ENCODE measurements at places on chromosomes 2 and 18.

- DNase-seq, result peak; percentile 97
Observed at GRCh38 chr2:216108967-216109921, at the start of gene XRCC5. Gene XRCC5 (plus strand): TSS chr2:216109348. CDS start chr2:216109437, 89 bp downstream.

- DNase-seq, result peak; percentile 96
Observed at GRCh38 chr2:238864207-238865014, 16.5 kb downstream of the TWIST2 start.

- no peak for DNase-seq
Observed at GRCh38 chr18:22171258-22172119, 2.1 kb downstream of the GATA6 start.

DNA sequence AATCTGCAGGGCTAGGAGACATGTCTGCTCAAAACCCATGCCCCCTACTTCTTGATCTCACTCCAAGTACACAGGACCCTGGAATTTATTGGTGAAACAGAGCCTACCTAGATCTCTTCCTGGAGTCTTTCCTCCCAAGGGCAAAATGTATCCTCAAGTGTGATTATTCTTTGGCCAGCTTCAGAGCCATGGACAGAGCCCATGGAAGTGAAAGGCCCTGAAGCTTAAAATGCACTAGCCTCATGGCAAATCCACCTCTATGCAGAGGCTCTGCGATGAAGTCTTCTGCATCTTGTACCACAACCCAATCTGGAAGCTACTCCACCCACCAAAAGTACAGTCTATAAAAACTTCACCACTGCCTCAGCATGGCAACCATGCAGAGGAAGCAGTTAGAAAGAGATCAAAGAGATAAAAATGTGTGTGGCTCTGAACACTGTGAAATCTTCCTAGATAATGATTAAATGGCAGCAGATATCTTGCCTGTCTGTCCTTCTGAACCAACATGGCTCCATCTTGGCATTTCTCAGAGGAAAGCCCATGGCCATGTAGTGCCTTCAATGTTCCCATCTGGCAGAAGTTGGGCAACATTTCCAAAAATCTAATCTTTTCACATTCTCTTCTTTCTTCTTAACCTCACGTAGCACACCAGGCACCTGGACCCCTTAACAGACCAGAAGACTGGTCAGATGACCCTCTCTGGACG, 142.9 kb upstream of the KLF7 start:
- no peak for DNase-seq

DNA sequence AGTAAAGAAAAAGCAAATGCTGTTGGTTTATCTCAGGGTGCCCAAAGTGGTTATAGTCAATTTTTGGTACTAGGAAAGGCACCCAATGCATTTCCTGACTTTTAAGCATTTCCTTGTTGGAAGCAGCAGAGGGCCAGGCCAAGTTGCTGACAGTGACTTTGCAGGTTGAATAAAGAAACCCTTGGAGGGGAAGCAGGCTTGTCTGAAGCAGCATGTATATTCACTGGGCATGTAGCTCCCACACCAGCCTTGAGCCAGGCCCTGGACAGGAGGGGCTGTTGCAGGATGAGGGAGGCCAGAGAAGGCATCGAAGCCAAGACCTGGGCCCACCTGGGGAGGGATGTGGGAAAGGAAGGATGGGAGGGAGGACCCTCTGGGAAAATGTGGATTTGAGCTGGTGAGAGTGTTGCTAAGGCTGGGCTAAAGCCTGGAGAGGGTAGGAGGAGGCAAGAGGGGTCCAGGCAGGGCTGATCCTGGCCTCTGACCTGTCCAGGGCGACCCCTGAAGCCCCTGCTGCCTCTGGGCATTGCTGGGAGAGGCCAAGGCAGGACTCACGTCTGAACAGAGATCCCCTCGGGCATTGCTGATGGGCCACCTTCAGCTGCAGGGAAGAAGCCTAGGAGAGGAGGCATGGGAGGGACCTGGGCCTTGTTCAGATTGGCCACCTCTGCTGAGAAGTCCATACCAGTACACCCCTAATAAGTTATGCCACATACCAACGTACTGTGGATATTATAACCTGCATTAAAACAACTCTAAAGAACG, 79.6 kb downstream of the STPG4 start:
- DNase-seq, result no peak

DNA sequence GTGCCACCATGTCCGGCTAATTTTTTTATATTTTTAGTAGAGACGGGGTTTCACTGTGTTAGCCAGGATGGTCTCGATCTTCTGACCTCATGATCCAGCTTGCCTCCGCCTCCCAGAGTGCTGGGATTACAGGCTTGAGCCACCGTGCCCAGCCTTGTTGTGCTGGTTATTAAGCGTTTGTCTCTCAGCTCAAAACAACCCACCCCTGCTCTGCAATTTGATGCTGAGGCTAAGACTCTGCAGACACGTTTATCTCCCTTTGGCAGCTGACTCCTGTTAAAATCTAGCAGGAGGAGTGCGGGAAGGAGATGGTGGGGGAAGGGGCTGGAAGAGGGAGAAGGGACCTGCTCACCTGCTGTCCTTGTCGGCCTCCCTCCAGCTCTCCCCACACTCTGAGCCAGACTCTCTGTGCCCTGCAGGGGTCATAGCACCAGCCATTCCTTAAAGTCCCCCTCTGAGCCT, 29.9 kb upstream of the IMPA2 start:
- DNase-seq, result no peak

GRCh38 chr2:216319771-216320170, 52.5 kb downstream of the MARCHF4 start:
- DNase-seq, result no peak

DNA sequence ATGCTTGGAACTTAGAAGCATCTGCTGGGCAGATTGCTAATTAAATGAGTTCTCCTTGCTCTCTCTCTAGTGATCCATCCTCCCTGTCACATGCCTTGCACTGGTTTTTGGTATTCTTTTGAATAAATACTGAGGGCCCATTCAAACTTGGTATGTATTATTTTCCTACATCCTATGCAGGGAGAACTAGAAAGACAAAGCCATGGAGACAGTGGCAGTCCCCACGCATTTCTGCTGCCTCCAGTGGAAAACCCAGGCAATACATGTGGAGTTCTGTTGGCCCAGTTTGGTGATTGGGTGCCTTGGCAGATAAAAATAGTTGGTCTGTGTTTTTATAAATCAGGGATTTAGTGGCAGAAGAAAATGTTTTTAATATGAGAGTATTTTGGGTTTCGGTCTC, 68.7 kb downstream of the DIS3L2 start:
- no peak for DNase-seq

DNA sequence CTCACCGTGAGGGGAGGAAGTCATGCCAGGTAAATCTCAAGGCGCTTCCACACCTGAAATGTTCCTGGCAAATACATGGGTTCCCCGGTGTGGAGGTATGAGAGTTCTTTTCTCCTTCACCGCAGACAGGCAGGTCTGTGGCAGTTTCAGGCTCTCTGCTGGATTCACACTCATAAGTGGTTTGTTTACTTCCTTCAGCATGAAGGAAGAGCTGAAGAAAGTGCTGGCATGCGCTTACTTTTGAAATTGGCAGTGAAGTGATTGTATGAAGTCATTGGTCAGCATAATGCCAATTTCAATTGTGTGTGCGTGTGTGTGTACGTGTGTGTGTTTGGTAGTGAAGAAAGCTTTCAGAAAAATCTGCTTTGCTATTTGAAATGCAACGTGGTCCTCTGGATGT, 43.4 kb downstream of the RNF144A start:
- no peak for DNase-seq

- DNase-seq, result no peak
Observed at GRCh38 chr18:2686349-2686968, 30.9 kb downstream of the SMCHD1 start.

DNA sequence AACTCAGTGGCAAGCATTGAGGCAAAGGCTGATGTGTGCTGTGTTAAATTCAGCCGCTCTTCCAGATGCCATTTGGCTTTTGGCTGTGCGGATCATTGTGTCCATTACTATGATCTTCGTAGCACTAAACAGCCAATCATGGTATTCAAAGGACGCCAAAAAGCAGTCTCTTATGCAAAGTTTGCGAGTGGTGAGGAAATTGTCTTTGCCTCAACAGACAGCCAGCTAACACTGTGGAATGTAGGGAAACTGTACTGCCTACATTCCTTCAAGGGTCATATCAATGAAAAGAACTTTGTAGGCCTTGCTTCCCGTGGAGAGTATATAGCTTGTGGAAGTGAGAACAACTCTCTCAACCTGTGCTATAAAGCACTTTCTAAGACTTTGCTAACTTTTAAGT, 195.5 kb upstream of the RAB12 start:
- no peak for DNase-seq

- DNase-seq, result no peak
Observed at GRCh38 chr2:113962692-113963480, 73.0 kb downstream of the ACTR3 start.

DNA sequence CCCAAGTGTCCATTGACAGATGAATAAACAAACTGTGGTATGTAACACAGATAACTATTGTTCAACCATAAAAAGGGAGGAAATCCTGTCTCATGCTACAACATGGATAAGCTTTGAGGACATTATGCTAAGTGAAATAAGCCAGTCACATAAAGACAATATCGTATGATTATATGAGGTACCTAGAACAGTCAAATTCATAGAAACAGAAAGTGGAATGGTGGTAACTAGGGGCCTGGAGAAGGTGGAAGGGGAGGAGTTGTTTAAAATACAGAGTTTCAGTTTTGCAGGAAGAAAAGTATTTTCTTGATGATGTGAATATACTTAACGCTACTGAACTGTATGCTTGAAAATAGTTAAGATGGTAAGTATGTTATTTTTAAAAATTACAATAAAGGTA, 304.6 kb upstream of the CXCR4 start:
- no peak for DNase-seq

- DNase-seq, result no peak
Observed at GRCh38 chr2:157784823-157785175, 91.3 kb downstream of the ACVR1 start.

- no peak for DNase-seq
Observed at GRCh38 chr2:231745303-231746038, 35.6 kb downstream of the PDE6D start.

DNA sequence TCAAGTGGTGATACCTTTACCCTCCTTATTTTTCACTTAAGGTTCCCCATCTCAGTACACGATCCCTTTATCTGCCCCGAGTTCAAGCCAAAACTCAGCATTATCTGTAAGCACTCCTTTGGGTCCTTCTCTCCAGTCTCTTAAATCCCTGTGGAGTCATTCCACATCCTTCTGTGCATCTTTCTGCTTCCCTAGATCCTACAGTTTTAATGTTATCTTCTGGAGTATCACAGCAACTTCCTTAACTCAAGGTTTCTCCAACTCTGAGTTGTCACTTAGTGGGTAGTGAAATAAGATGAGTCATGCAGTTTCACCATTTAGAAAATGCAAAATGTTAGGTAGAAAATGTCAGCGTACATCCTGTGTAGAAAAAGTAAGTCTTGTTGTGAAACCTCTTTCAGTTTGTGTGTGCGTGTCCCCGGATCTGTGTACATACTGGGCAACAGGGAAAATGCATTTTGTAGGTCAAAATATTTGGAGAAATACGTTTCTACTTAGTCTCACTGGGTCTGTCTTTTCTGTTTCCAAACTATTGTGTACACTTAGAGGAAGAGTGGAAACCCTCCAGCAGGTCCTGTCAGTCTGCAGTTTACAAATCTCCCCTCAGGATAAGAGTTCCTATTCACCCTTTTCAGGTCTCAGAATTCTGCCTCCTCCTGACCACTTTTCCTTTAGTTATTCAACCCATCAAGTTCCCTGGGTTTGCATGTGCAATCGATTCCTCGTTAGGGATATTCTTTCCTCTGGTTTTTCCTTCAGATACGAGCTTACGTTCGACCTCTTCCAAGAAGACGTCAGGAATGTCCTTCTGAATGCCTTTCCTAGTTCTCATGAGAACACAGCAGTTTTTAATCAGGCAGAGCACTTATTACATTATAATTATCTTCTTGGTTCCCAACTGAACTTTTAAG, 154.8 kb downstream of the TGIF1 start:
- DNase-seq, result peak; percentile 97

Measured in PC-9 (cell line).